ENCODE measurements at places on chromosomes 16 and 17.

- DNase-seq, result no peak
These were observed 10.7 kb upstream of the KRT28 start for GRCh38 chr17:40810494-40810893.

DNA sequence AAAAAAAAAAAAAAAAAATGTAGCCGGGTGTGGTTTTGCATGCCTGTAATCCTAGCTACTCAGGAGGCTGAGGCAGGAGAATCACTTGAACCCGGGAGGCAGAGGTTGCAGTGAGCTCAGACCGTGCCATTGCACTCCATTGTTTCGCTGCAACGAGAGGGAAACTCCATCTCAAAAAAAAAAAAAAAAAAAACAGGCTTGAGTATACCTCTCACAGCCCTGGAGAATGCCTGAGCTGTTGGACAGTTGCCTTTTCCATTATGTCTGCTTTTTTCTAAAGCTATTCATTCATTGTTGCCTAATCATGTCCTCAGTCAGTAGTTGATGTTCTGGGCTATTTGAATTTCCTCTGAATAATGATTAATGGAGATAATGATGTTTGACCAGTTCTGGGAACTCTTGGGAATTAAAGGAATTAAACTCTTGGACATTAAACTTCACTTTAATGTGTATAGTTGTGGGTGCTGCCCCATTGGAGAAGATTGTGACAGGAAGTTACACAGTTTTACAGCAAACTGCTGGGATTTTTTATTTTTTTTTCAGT lies 11.8 kb downstream of the HMOX2 start:
- no peak for DNase-seq

DNA sequence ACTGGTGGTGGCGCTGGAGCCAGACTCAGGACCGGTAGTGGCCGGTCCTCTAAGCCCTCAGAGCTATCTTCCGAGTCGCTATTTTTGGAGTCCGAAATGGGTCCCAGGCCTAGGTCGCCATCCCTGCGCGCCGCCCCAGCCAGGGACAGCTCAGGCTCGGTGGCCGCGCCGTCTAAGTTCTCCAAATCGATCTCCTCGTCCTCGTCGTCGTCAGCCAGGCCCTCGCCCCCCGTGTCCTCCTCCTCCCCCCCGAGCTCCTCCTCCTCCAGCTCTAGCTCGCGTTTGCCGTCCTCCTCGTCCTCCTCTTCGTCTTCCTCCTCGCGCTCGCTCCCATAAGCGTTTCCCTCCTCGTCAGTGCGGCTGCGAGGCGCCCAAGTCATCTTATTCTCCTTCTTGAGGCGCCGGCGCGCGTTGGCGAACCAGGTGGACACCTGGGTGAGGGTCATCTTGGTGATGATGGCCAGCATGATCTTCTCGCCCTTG lies 1.6 kb downstream of the IRX3 start:
- no peak for DNase-seq

DNA sequence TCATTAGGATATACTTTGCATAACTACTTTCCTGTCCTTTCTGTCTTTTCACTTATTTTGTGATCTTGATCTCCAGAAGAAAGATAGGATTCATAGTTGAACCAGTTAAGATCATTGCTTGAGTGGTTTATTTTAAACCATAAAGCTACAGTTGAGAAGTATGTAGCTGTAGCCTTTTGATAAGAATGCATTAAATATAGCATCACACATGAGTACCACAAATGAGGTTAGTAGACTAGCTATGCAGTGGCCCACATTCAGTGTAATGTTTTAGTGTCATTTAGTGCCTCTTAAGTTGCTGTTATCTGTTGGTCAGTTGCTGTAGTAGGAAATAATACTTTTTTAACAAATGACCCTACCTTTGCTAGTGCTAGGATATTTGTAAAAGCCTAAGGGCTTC lies 1.3 kb downstream of the NLK start:
- DNase-seq, result no peak

DNA sequence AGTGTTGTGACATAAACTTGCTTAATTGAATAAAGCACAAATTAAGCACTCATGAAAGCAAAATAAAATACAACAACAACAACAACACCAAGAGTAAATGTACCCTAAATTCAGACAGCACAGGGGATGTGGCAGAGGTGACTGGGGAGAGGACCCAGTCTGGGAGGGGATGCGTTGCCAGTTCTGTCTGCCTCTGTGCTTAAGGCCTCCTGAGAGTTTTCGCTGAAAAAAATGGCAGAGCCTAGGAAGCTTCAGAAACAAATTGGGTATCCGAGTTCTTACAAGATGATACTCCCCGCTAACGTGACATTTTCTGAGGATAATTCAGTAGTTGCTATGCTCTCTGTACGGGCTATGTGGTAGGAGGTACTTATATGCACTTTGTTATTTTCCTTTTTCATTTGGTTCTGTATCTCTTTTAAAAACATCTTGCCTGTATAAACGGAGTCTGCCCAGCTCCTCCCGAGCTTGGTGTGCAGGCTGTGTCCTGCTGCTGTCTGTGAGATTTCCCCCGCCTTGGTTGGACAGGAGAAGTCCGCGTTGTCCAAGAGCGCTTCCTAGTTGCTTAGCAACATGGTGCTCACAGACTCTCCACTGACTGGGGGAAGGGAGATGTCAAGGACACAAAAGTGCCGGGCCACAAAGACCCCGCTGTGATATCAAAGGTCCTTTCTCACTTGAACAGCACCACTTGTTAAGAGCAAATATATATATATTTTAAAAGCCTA lies 134.2 kb upstream of the CPHXL start:
- DNase-seq, result peak; percentile 1

GRCh38 chr17:64336760-64337413 lies 53.8 kb downstream of the PECAM1 start:
- no peak for DNase-seq

GRCh38 chr16:1906055-1906845 lies 12.0 kb downstream of the HS3ST6 start:
- no peak for DNase-seq

DNA sequence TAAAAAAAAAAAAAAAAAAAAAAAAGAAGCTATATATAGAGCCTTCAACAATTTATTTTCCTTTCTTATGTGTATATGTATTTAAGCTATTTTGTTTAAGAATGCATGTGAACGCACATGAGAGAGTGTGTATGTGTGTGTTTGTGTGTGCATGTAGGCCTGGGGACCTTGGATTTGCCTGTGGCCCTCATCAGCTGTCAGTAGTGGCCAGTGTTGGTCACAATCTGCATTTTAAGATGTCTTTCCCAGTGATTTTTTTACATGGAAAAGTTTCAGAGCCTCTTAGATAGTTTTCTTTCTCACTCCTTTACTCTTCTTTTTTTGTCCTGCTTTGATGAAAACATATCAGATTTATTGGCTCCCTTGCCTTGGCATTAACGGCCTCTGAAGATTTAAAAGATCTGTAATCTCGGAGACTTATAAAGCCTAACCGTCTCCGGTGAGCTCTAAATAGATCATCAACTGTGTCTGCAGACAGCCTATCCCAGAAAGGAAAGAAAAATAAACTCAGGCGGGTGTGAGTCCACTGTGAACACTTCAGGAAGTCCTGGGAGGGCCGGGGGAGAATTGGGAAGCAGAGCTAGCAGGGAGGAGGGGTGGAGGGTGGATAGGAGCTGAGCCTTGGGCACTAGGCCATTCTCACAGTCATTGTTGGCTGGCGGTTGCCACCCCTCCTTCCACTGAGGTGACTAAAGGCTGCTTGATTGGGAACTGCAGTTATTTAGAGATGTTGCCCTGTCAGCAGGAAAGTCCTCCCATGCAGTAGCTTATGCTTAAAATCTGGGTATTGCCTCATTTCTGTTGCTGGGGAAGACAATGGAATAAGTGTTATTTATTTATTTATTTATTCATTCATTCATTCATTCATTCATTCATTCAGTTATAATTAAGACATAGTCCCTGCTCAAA lies 86.8 kb downstream of the WWP2 start:
- DNase-seq, result no peak

DNA sequence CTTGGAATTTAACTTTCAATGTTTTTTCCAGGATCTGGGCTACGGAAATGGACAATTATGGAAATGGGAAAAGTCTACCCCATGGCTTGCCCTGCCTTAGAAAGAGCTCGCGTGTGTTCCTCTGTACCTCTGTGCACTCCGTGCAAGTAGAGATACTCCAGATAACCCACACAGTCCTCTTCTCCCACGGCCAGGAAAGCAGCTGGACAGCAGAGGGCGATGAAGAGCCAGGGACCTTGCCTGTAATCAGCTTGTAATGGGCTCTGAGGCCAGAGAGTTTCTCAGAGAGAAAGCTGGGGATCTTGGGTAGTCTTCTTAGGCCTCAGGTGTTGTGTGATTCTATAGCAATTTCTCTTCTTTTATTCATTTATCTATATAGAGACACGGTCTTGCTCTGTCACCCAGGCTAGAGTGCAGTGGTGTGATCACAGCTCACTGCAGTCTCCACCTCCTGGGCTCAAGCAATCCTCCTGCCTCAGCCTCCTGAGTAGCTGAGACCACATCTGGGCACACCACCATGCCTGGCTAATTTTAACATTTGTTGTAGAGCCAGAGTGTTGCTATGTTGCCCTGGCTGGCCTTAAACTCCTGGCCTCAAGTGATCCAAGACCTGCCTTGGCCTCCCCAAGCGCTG lies 2.4 kb upstream of the SOCS7 start:
- DNase-seq, result peak; percentile 33

DNA sequence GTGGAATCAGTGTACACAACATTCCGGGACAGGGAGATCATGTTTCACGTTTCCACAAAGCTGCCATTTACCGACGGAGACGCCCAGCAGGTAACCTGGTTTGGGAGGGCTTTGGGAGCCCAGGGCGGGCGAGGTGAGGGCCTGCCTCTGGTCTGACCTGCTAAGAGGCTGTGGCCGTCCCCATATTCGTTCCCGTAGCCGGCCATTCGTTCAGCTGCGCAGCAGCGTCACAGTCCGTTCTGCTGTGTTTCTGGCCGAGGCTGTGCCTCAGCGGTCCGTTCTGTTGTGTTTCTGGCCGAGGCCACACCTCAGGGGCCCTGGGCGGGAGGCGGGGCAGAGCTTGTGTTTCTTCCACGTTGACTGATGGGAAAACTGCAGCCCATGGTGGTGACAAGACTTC lies 68.0 kb downstream of the OR1D5 start:
- DNase-seq, result no peak

DNA sequence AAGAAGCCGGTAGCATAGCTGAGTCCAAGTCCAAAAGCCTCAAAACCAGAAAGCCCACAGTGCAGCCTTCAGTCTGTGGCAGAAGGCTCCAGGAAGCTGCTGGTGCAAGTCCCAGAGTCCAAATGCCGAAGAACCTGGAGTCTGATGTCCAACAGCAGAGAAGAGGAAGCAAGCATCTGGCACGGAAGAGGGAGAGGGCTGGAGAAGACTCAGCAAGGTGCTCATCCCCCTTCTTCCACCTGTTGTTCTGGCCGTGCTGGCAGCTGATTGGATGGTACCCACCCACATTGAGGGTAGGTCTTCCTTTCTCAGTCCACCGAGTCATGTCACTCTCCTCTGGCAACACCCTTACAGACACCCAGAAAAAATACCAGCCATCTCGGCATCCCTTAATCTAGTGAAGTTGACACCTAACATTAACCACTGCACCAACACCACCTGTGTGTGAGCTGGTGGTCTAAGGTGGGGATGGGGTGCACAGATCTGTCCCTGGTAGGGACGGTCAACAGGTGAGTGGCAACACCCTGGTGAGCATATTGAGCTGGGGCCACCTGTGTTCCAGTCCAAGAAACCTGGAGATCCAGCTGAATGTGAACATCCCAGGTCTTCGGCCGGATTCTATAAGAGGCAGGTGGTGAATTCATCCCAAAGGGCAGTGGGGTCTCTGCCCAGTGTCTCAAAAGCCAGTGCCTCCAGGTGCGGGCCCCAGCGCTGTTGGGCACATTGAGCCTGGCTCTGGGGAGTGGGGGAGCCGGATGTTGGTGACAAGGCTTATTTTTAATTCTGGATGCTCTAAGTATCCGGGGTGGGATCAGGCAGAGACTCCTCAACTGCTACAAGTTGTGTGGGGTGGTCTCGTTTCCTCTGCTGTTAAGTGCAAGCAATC lies 9.8 kb downstream of the MIEF2 start:
- DNase-seq, result no peak

- DNase-seq, result no peak
These were observed 32.9 kb downstream of the WDR45B start for GRCh38 chr17:82615084-82616020.

DNA sequence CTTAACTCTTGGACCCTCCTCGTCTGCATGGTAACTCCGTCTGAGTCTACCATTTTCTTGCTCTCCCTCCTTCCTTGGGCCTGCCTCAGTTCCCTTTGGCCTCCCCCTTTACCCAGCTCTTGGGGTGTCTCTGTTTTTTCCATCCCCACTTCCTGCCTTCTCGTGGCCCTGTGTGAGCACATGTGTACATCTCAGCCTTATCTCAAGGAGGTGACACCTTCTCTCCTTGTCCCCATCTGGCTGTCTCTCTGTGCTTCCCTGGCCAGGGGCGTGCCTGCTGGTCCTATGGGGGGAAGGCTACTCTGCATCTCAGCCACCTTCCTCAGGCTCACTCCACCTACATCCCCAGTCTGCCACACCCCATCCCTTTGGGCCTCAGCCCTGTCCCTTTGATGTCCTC lies 6.6 kb downstream of the CTF1 start:
- no peak for DNase-seq

GRCh38 chr17:39094607-39095308 lies 56.7 kb downstream of the PLXDC1 start:
- no peak for DNase-seq

GRCh38 chr16:21268236-21268635 lies 9.9 kb downstream of the CRYM start:
- no peak for DNase-seq

- DNase-seq, result no peak
These were observed 283.7 kb downstream of the GRIN2A start for GRCh38 chr16:9898555-9898954.

DNA sequence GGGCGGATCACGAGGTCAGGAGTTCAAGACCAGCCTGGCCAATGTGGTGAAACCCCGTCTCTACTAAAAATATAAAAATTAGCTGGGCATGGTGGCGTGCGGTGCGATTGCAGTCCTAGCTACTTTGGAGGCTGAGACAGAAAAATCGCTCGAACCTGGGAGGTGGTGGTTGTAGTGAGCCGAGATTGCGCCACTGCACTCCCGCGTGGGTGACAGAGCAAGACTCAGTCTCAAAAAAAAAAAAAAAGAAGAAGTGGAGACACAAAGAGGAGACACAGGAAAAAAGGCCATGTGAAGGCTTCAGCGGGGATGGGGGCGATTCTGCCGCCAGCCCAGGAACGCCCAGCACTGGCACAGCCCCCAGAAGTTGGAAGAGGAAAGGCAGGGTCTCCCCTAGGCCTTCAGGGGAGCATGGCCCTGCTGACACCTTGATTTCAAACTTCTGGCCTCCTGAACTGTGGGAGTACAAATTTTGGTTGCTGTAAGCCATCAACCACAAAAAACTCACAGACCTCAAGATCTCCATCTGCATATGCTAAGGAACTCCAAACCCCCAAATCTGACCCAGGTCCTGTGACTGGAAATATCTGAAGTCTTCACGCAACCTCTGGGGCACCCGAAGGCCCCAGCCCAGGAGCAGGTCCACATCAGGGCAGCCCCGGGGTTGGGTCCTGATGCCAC lies 7.0 kb downstream of the SGSH start:
- no peak for DNase-seq

- no peak for DNase-seq
These were observed 25.4 kb downstream of the CDRT15 start for GRCh38 chr17:14211246-14211645.

DNA sequence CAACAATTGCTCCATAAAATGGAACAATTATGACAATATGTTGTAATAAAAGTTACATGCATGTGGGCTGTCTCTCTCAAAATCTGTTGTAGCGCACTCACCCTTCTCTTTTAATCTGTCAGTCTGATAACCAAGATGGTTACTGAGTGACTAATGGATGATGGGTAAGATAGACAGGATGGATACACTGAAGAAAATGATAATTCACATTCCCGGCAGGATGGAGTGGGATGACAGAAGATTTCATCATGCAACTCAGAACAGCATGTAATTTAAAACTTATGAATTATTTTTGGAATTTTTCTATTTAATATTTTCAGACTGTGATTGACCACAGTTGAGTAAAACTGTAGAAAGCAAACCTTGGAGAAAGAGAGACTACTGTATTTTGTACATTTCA lies 30.5 kb downstream of the CDH13 start:
- no peak for DNase-seq
